ENCODE measurements at places on chromosomes 7 and 10.

- DNase-seq = no peak
Observed at GRCh38 chr7:105364684-105365083, 24.0 kb downstream of the SRPK2 start.

DNA sequence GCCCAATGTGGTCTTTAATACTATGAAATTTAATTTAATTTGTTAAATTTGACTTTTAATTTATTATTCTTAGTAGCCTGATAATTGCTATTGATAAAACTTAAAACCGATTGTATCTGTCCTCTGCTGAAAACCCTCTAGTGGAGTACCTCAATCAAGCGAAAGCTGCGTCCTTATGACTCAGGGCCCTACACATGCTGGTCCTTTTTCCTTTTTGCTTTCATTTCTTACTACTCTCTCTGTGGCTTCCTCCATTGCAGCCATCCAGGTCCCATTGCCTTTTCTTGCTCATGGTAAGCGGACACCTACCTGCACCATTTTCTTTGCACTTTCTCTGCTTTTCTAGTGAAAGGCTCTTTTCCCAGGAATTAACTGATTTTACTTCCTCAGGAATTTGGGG lies 301.1 kb downstream of the INHBA start:
- no peak for DNase-seq

- no peak for DNase-seq
Observed at GRCh38 chr7:39357648-39358047, 208.6 kb upstream of the YAE1 start.

DNA sequence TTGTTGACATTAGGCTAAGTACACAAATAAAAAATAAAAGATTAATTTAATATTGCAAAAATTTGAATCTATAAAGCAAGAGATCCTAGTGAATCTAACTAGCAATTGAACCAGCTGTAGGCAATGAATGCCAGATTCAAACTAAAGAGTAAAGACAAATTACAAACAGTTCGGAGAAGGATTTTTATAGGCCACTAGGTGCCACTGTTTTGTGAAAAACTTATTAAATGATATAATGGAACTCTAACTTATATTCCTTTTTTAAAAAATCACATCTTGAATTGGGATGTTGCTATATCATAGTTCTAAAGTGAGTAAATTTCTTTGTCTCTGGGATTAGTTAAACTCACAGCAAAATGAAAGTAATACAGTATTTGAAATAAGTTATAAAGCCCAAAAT lies 39.1 kb upstream of the GNAI1 start:
- DNase-seq = no peak

GRCh38 chr10:116486770-116487448 lies 58.8 kb upstream of the PNLIP start:
- DNase-seq = no peak
